ENCODE measurements at places on chromosomes 16 and 17. TPM values are rescaled to one million over a fixed set of nuclear protein-coding genes. Genes with fewer than 3 reads are reported as not detected.

GRCh38 chr17:43814026-43814425 is 18.9 kb downstream of the MPP3 start:
- DNase-seq: no peak

GRCh38 chr16:84992717-84993075 is 18.6 kb downstream of the ZDHHC7 start:
- no peak for DNase-seq

Gene PLEKHM1
- total RNA-seq: 23.2 TPM

- DNase-seq: peak; percentile 89
These were observed 36.8 kb downstream of the ASPA start for GRCh38 chr17:3512505-3513171.

GRCh38 chr17:1709971-1710806 is at the start of gene TLCD2:
Gene TLCD2 (minus strand): TSS chr17:1710377. CDS start chr17:1710242, 135 bp downstream.
- peak; percentile 87 for DNase-seq

Gene PPM1E
- total RNA-seq: 1.7 TPM

Gene OR2C1
- not detected for total RNA-seq

GRCh38 chr16:57984443-57985203 is 13.7 kb upstream of the CNGB1 start:
- peak; percentile 93 for DNase-seq

DNA sequence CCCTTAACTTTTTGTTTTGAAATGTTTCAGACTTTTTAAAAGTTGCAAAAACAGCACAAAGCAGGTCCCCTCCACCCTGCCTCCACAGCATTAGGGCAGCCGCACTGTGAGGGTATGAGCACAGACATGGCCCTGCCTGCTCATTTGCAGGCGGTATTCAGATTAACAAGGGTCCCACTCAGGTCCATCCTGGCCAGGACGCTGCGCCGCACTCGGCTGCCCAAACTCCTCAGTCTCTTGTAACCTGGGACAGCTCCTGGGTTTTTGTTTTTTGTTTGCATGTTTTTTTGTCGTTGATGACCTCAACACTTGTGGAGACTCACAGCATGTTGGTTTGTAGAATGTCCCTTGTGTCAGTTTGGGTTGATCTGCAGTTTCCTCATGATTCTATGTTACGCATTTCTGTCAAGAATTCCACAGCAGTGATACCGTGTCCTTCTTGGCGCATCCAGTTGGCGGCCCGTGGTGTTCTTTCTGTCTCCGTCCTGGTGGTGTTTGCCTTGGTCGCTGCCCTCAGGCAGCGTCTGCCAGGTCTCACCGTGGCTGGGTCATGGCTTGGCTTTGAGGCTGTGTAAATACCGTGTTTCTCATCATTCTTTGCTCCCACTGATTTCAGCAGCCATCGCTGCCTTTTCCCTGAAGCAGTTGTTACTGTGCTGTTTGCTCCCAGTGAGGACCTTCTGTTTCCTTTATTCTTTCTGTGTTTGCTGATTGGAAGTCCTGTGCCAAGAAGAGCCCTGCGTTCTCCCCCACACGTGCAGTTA is 18.5 kb downstream of the CRAMP1 start:
- no peak for DNase-seq

Gene USP43
- not detected for total RNA-seq

Gene RUNDC3A
- 0.22 TPM for total RNA-seq

Gene TBX4
- total RNA-seq: not detected

DNA sequence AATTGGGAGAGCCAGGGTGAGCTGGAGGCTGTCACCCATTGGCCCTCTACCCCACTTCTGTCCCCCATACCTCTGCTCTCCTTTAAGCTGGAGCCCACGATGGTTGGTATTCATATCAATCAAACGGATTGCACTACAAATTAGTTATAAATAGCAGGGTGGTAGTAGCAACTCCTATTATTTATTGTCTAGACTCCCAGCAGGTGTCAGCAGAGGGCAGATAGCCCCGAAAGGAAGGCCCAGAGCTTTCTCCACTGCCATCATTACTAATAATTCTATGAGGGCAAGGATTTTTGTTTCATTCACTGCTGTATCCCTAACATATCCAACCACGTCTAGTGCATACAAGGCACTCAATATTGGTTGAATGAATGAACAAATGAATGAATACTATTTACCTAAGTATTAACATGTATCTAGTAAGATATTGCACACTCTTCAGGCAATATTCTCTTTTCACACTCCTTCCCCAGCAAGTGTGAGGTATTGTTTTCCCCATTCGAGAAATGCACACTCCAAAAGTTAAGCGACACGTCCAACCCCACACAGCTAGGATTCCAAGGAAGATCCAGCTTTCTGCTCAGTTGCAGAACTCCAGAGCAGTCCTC is 6.3 kb downstream of the C17orf50 start:
- no peak for DNase-seq

- no peak for DNase-seq
These were observed 8.6 kb downstream of the PDIA2 start for GRCh38 chr16:291539-291938.

- DNase-seq: no peak
These were observed 290.5 kb downstream of the CPPED1 start for GRCh38 chr16:12513076-12513790.

GRCh38 chr17:65297384-65297783 is 160.2 kb downstream of the RGS9 start:
- DNase-seq: no peak

DNA sequence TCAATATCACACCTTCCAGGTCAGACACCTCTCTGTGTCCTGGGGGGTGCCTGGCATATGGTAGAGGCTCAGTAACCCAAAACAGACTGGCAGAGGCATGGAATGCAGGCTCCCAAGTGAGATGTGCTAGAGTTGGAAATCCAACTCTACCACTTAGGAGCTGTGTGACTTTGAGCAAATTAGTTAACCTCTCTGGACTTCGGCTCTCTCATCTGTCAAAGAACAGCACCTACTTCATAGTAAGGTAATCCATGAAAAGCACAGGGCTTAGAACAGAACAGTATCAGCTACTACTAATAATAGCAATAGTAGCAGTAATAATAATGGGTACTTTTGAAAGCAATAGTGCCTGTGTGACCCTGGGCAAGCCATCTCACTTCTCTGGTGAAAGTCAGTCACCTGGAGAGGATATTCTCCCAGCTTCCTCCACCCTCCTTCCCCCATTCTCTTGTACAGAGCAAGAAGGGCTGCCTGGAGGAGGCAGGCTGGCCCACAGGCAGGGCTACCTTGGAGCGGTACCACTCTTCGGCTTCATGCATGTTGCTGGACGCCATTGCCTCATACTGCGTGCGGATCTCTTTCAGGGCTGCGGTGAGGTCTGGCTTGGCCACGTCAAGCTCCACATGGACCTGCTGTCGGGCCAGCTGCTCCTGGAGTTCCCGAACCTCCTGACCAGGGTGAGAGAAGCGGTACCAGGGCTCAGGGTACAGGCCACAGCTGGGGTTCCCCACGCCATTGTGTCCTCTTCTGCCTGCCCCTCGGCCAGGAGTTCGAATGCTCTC is 2.3 kb downstream of the GFAP start:
- no peak for DNase-seq

- peak; percentile 85 for DNase-seq
These were observed 2.6 kb downstream of the GPR179 start for GRCh38 chr17:38341035-38341721.

GRCh38 chr17:63445954-63446752 is at the start of gene CYB561:
Gene CYB561 (minus strand): TSS chr17:63446306. CDS start chr17:63437547, 8,759 bp downstream.
- peak; percentile 86 for DNase-seq
